Liver (tissue), 10 donors: ENCODE measurements at places on chromosomes 5 and 9. TPM values are rescaled to one million over a fixed set of nuclear protein-coding genes. Genes with fewer than 3 reads are reported as not detected.

Gene LCN15
- total RNA-seq: not detected

DNA sequence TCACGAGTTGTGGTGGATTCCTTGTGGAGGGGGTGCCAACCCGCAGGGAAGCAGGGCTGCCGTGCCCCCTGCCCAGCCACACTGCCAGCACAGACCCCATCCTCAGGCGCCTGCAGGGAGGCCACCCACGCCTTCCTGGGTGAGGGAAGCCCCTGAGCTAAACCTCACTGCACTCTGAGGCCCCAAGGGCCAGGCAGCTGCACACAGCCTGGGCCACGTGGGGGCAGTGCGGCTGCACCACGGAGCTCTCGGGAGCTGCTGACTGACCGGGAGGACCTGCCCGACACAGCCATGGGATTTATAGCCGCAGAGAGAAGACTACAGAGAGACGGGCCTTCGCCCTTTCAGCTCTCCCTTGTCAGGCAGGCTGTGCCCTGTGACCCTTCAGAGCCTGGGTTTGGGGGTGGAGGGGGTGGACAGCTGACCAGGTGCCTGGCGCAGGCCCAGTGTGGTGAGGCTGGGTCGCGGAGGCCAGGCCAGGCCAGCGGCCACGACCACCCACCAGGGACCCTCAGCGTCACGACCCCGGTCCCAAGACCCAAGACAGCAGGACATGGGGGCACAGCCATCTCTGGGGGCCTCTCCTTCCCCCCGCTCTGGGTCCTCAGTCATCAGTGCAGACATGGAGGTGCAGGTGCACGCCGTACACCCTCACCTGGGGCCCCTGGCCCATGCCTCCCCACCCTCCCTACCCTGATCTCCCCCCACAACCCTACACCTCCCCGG is 4.3 kb upstream of the AHRR start:
- DNase-seq: peak; percentile 55

GRCh38 chr5:17257705-17258273 is 40.4 kb downstream of the BASP1 start:
- DNase-seq: no peak

GRCh38 chr5:174529925-174530681 is 194.3 kb upstream of the MSX2 start:
- DNase-seq: no peak

GRCh38 chr5:33530183-33531036 is 89.6 kb downstream of the TARS1 start:
- no peak for DNase-seq

DNA sequence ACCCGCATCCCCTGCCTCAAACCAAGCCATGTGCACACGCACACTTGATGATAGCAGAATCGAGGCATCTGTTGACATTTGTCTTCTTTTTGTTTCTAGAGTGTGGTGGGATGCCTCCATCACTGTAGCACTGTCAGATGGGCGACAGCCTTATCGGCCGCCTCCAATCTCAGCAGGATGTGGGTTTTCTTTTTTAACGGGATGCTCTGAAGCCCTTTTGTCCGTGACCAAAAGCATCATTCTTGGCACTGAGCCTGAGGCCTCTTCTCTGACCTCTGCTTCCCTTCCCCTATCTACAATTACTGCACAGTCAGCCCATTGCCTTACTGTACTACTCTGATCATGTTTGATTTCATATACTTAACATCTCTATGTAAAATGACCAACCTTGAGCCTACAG is 78.3 kb downstream of the LMNB1 start:
- DNase-seq: no peak
